ENCODE measurements at places on chromosomes 6 and 20.

DNA sequence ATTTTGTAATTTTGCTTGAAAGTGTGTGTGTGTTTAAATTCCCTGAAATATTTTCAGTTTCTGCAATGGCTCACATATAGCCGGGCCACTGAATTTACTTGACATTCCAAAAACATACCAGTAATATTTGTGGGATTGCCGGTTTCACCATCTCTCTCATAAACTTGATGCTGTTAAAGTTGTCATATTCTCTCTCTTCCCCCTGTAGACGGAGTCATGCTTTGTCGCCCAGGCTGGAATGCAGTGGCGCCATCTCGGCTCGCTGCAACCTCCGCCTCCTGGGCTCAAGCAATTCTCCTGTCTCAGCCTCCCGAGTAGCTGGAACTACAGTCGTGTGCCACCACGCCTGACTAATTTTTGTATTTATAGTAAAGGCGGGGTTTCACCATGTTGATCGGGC, 122.1 kb downstream of the TIAM2 start:
- no peak for DNase-seq

DNA sequence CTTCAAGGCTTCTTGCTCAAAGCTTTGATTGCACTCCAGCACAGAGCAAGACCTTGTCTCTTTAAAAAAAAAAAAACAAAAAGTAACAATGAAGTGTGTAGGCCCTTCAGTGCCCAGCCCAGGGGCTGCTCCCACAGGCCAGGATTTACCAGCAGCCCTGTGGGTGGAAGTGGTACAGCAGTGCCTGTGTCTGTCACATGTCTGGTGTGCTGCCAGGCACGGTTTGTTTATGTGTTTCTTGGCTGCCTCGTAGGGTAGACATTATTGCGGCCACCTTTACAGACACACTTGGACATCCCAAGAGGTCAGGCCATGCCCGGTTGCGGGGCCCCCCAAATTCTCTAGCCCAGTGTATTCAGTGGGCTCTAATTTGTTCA, 12.7 kb downstream of the DYNLRB1 start:
- DNase-seq, result no peak

DNA sequence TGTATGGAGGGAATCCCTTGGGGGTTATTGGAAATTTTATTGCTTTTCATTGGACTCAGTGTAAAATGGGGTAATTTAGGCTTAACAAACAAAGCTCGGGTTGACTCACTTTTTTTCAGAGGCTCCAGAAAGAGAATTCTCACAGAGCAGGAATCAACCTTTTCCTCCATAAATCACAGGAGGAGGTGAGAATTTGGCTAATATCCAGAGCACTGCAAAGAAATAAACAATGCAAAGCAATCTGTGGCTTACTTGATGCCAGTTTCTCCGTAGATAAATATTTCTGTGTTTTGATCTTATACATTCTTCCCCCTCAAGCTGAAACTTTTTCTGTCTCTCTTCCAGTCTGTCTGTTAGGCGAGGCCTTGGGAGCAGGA, 176.6 kb downstream of the TSHZ2 start:
- DNase-seq, result no peak

- no peak for DNase-seq
Measured at GRCh38 chr20:1209447-1210387, 6.5 kb downstream of the C20orf202 start.

GRCh38 chr6:56659721-56660380, 17.2 kb upstream of the DST start:
- no peak for DNase-seq

DNA sequence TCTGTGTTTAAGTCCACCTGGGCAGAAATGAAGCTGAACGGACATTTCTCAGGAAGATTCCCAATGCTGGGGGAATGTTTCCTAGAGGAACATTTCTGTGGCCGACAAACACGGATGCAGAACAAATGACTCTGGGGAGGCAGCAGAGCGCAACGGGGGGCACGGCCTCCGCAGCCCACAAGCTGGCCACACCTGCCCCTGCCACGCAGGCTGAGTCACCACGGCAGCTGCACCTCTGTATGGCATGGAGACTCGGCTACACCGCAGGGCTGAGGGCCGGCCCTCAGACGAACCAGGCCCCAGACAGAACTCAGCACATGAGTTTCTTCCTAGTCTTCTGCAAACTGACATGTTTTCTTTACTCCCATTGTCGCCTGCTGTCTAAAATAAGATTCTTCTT, 10.0 kb upstream of the PRR18 start:
- no peak for DNase-seq

GRCh38 chr6:39189915-39190544, 39.2 kb downstream of the KCNK5 start:
- DNase-seq, result no peak

GRCh38 chr6:121040831-121041230, 293.4 kb downstream of the TBC1D32 start:
- DNase-seq, result no peak

DNA sequence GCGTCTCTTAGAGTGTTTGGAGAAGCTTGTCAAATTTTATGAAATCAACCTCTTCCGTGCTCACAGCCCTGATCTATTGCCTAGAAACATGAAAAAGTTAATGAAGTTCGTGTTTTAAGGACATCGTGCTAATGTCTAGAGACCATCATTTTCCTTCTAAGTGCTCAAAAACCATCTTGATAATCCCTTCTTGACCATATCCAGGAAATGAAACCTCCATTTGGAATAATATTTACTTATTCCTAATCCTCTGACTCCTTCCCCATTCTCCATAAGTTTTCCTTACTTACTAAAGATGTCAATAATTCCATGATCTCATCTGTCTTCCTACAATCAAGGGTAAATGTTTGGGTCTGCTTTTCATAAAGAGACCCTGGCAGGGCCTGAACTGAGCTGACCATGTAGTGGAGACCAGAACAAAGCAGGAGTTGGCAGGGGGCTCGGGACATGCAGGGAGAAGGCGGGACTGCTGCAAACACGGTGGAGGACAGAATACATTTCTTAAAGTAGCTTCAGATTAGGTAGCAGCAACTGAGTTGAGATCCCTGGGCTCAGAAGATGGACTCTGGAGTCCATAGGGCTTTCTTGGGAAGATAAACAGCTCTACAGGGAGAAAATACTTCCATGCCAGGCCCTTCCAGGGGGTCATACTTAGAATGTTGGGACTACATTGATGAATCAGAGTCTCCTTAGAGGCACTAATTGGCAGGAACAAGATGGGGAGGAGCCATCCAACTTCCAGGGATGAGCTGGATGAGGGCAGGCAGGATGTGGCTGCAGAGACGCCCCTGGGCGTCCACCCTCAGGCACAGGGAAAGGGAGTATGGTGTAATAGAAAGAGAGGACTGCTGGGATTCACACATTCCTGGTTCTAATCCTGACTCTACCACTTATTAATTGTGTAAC, 100.7 kb downstream of the RIN2 start:
- DNase-seq, result no peak

GRCh38 chr6:134863763-134864510, 86.0 kb downstream of the ALDH8A1 start:
- DNase-seq, result no peak

DNA sequence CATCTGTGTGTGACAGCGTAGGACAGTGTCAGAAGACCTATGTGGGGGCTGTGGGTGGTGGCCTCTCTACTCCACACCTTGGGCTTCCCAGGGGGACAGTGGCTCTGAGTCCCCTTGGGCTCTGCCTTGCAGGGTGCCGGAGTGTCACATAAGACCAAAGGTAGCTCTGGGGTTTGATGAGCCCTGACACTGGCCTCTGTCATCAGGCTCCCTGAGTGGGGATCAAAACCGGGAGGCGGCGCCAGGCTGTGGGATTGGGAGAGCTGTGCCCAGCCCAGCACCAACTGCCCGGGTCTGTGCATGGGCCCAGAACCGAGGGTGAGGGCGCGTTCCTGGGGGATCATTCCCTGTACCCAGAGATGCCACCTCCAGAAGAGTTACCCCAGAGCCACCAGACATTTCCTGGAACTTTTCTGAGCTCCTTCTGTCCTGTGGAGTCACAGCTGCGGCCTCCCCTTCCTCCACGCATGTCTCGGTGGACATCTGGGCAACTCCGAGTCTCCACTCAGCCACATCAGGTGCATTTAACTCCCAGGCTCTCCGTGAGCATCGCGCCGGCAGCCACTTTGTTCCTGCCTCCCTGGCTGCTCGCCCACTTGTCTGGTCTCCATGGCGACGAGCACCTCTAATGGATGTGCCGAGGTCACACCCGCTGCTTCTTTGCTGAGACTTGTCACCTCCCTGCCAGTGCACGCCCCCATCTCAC, 94.7 kb downstream of the TMEM242 start:
- DNase-seq, result no peak

DNA sequence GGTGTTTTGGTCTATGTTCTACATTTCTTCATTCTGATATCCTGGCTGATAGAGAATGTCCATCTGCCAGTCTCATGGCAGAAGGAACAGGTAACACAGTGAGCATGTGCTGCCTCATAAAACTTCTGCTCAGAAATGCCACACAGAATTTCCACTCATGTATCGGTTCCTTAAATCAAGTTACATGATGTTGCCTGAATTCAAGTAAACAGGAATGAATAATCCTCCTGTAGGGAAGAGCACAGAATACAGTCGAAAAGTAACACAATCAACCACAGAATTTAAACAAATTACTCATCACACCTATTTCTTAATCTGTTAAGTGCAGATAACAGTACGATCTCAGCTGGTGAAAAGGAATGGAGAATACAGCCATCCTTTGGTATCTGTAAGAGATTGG, 74.7 kb downstream of the FAM217A start:
- DNase-seq, result no peak

All from esophagus squamous epithelium (tissue), 5 donors.